ENCODE measurements at places on chromosomes 1 and 21.

- no peak for DNase-seq
Observed at GRCh38 chr1:236888126-236888525, 93.0 kb downstream of the MTR start.

DNA sequence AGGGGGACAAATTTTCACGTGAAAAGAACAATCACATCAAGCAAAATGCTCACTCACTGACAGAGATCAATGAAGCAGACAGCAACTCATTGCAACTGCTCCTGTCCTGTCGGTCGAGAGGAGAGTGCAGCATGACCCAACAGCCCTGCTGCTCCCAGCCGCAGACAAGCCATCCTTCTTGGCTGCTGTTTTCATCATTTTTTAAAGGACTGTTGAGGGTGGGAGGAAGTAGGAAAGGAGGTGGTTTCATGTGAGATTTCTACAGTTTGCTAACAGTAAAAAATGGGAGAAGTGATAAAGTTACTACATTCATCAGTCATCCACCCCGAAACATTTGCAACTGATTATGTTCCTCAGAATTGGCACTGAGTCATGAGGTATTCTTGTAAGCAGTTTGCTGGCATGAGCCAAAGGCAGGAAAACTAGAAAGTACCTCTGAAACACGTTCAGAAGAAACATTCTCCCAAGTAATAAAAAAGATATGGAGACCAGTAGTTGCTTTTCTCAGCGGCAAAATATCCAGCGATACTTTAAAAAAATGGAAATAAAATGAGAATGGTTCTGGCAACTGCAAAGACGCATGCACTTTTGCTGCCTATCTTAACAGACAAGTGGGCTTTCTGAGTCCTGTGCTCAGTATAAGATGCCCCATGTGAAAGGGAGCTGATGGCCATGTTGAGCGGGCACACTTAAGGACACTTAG is 72.0 kb upstream of the CLDN14 start:
- no peak for DNase-seq

GRCh38 chr1:230394134-230394533 is 32.0 kb downstream of the PGBD5 start:
- no peak for DNase-seq

DNA sequence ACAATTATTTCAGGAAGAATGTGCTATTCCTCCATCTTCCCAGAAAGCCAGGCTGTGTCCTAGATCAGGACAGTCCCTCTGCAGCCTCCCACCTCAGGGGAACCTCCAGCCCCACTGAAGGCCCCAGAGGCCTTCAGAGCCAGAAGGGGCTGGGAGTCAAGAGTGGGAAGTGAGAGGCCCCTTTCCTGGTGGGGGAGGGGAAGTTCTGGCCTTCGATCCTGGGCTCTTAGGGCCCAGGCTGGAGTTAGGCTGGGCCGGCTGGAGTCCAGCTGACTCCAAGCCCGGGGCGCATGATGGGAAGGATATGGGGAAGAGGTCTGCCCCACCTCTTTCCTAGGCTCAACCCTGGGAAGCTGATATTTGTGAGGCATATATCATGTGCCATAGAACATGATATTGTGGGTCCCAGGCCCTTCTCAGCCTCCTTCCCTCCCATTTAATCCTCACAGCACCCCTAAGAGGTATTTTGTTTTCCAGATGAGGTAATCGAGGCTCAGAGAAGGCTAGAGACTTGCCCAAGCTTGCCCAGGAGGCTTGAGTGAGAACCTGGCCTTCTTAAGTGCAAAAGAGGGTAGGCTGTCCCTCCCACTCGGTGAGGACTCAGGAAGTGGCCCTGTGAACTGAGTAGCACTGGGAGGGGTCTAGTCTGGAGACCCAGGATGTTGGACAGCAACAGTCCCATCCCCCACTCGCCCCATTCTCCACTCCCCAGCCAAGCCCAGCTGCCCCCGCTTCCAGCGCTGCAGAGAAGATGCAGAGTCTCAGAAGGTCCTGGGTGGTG is 18.6 kb upstream of the HSPG2 start:
- no peak for DNase-seq

DNA sequence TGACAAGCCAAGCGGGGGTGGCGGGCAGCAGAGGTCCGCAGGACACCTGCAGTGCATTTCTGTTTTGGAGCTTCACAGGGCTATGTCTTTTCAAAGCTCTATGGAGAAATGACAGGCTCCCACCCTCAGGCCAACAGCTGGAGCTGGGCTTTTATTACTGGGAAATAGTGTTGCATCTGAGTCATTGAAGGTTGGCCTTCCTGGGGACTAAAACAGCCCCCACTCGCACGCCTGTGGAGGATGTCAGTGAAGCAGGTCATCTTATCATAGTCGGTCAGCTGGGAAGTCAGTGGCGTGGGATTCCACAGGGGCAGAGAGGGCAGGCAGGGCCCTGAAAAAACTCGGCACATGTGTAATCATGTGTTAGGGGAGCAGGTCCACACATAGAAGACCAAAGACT is 55.3 kb downstream of the NTPCR start:
- DNase-seq: no peak

- no peak for DNase-seq
Observed at GRCh38 chr1:202577381-202577780, 132.9 kb downstream of the SYT2 start.

GRCh38 chr1:210516092-210516656 is 187.5 kb downstream of the HHAT start:
- no peak for DNase-seq

DNA sequence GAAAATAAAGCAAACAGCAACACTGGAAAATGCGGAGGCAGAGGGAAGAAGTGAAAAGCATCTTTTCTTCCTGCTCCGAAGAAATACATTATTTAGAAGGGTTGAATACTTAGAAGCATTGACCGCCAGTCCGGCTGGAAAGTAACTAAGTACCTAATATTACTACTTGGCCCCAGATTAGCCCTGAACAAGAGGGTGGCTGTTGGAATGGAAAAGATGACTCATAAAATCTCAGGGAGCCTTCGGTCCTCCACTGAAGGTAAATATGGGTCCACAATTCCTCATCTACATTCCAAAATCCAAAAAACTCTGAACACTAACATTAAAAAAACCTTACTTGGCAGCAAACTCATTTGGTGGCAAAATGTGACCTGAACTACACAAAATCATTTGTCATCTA is 40.1 kb downstream of the BCAR3 start:
- no peak for DNase-seq

DNA sequence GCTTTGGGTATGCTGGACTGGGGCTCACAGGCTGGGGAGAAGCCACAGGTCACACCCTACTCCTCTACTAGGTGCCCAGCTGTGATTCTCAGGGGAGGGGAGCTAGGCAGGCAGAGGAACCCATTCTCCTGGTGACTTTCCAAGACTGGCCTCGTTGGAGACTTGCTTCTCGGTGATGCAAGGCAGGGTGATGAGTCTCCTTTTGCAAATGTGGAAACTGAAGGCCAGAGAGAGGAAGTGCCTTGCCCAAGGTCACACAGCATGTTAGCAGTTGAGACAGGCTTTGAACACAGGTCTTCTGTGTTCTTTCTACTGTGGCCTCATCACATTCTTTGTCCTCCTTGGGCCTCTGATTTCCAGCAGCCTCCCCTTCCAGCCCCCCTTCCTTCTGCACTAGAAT is 20.5 kb upstream of the C1QA start:
- DNase-seq: no peak

DNA sequence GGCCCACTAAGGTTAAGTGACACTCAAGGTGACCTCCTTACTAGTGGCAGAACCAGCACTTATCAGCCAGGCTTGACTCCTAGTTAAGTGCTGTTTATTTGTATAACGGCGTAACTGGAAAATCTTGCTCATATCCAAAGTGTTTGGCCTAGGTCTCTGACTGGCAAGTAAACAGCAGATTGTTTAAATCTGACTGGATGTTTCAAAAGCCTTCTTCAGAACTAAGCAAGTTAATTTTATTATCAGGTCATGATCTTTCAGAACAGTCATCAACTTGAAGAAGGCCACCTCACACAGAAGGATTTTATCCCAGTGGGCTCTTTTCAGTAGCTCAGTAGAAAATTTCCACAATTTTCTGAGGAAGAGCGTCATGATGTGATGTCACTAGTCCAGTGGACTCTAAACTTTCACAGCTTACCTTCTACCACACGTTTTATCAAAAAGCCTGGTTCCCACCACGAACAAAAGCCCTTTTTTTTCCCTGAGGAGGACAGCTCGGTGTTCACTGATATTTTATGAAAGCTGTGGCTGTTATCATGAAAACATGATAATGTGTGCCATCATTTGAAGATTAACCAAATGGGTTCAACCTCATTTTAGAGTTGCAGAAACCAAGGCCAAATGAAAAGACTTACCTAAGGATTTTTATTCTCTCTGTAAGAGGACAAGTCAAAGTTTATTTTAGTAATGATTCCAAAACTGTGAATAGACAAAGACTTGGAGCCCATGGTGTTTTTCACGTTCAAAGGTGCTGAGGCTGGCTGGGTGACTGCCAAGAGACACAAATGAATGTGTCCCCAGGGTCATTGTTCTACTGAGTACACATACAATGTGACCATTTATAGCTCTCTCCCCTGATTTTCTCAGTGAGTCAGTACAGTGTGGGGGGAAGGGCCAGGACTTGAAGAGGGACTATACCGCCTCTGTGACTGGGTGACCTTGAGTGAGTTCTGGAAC is 9.1 kb downstream of the SGIP1 start:
- no peak for DNase-seq

GRCh38 chr1:26579681-26580111 is 50.1 kb downstream of the RPS6KA1 start:
- no peak for DNase-seq

DNA sequence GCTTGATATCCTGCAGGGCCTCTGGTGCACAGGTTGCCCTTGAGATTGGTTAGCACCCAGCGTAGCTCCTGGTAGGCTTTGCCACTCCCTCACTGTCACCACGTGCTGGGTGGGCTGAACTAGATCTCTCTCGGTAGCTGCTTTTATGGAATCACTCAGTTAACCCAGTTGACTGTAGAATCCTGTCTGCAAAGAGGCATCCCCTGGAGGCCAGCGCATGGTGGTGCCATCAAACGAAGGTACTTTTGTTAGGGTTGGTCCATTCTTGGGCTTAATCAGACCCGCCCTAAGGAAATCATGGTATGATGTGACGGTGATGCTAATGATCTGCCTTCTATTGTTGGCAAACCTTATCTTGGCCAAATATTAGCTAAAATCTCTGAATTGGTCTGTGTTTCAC is 153.4 kb downstream of the GALNT2 start:
- DNase-seq: no peak

- no peak for DNase-seq
Observed at GRCh38 chr1:100791586-100791985, 72.0 kb downstream of the VCAM1 start.

DNA sequence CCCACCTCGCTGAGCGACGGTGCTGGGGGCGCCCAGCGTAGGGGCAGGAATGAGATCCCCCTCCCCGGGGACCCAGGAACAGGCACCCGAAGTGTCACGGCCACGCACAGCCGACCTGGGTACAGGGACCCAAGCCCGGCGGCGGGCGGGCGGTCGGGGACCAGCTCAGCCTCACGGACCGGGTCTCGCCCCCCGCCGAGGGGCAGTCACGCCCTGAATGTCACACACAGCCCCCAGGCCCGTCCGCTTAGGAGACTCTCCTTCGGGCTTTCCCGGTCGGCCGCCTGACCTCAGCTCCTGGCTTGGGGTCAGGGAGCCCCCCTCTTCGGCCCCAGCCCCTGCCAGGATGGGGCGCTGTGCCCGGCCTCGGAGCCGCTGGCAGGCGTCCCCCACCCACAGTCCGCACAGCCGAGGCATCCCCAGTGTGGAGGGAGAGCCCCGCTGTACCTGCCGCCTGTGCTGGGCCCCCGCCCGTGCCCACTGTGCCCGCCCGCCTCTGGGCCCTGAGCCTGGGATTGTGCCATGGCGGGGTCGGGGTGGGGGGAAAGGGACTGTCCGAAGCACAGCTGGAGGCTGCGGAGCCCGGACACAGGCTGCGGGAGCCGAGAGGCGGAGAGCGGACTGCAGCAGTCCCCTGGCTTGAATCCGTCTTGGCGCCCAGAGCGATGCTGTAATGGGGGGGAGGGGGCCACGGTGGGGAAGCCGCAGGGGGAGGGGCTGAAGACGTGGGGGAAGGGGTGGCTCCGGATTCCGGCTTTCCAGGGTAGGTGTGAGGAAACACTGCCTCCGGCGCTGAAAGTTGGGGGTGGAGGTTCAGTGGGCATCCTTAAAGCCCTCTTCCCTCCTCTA is 627 bp upstream of the DLGAP3 start:
- no peak for DNase-seq

DNA sequence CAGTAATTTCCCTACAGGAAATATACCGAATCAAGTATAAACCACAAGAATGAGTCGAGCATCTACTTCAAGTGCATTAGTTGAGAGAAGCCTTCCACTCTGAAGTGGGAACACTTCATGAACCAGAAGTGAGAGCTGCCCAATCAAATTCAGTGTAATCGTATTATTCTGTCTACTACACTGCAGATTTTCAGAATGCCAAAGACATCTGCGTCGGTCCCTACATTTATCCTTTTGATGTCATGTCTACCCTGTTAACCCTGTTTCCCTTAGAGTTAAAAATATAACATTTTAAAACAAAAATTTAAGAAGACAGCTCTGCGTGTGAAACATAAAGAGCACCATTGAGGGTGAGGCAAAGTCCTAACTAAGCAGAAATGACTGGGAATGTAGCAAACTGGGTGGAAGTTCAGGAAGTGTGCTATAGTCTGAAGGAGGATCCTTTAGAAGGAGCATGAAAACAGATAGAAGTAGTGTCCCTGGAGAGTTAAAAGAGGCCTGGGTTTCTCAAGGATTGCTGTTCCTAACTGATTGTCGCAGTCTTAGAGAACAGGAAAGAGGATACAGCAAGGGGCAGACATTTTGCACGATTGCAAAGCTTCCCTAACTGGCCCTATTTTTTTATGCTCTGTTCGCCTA is 291.2 kb downstream of the PTPRC start:
- no peak for DNase-seq

- DNase-seq: no peak
Observed at GRCh38 chr1:8164670-8165069, 138.6 kb upstream of the ERRFI1 start.

DNA sequence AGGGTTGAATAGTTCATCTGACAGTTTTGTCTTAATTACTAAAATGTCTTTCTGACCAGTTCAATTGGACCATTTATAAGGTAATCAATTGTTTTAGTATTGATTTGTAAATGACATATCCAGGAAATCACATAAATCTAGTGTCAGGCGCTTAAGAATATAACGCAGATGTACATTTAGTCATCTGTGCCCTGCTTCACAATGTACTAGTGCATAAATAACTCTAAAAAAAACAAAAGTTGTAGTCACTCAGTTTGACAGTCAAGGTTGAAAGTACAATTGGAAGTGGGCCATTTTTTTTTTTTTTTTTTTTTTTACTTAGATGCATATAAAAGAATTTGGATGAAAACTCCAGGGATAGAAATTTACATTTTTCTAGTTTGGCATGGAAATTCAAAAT is 490.4 kb downstream of the PTPRC start:
- DNase-seq: no peak
